ENCODE measurements at places on chromosomes 4 and X.

GRCh38 chr4:124768596-124769365 lies 56.2 kb upstream of the ANKRD50 start:
- DNase-seq: no peak

GRCh38 chr4:60822986-60823385 lies 377.1 kb upstream of the ADGRL3 start:
- DNase-seq: no peak

DNA sequence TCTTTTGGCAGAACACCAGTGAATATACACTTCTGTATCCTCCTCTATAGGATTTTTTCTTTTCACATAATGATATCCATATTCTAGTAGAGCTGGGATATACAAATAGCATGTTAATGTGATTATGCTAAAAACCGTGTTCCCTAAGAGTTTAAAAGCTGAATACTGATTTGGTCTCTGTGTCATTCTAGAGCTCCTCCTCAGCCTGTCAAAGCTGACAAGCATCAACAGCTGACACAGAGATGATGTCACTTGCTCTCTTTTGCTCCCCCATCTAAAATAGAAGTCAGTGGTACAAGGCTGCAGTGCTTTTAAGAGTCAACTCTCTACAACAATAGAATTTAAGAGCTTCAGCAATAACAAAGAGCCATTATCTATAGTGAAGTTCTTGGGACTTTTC lies 17.1 kb upstream of the HERC3 start:
- DNase-seq: no peak

DNA sequence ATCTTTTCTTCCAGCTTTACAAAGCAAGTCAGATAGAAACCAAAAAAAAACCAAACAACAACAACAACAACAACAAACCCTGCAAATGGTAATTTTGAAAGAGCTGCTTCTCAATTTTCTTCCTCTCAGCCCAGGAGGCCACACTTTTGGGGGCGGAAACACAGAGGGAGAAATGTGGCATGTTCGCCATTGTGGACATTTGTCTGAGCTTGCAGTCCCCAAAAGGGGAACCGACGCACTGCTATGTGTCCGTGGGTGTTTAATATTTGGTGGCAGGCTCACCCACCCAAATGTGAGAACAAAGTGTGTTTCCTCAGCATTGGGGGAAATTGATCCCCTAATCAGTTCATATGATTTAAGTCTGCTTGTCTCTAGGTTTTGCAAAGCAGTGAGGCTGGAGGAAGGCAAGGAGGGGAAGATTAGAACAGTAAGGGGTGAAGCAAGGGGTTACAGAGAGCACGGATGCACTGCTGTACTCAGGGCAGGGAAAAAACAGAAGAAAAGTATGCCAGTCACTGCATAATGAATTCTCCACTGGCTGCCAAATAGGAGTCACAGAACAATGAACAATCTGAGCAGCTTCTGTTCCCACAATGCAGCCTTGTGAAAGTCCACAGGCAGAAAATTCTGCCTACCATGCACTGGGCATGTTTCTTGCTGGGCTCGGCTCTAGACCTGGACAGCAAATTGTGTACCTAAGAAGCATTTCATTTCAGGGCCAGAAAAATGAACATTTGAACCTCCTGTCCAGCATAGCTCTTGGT lies 74.7 kb upstream of the GPM6B start:
- no peak for DNase-seq
